ENCODE measurements at places on chromosomes 6 and 20. TPM values are rescaled to one million over a fixed set of nuclear protein-coding genes. Genes with fewer than 3 reads are reported as not detected.

MYBL2 gene
- 12.8 TPM for polyA plus RNA-seq

WFDC10B gene
- not detected for polyA plus RNA-seq

SLPI gene
- not detected for polyA plus RNA-seq

F13A1 gene
- polyA plus RNA-seq: 54.5 TPM

SNX9 gene
- polyA plus RNA-seq: 21.2 TPM

SPATA25 gene
- 9.2 TPM for polyA plus RNA-seq

TXLNB gene
- polyA plus RNA-seq: 128 TPM

LTV1 gene
- 34.6 TPM for polyA plus RNA-seq

FGD2 gene
- polyA plus RNA-seq: 5.7 TPM

DNA sequence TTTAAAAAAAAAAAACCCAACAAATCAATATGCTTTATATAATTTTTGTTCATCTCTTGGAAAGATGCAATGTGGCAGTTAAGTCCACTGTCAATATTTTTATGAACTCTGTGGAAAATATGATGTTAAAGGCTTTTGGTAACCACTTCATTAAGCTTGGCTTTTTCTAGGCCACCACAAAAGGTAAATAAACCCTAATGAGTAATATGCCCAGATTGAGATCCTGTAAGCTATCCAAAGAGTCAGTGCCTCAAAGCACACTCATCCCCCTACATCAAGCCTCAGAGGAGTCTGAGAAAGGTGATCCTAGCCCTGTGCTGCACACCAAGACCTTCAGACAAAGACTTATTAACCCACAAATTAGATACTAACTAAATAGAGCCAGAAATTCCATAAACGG is 121.1 kb downstream of the CDC5L start:
- no peak for DNase-seq

DNA sequence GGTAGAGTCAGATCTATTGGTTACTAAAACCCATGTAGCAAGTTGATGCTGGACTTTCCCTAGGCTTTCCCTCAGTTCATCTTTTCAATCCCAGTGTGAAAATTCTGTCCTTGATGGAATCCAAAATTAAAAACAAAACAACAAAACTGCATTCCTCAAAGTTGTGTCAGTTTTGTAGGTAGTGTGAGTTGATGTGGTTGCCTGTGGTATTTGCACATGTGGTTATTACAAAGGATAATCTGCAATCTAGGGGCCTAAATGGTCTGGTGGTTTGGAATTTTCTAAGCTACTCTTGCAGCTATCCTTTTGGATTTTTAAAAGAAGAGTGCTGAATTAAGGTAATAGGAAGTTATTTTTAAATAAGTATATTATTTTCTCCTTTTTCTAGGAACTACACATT is 132.2 kb upstream of the SCGN start:
- DNase-seq: no peak

- no peak for DNase-seq
These were observed 687 bp downstream of the SLC35A1 start for GRCh38 chr6:87473419-87473903.

GRCh38 chr20:10540636-10541493 is 105.8 kb downstream of the SLX4IP start:
- no peak for DNase-seq

- no peak for DNase-seq
These were observed 20.0 kb downstream of the SUN5 start for GRCh38 chr20:32984196-32984595.

DNA sequence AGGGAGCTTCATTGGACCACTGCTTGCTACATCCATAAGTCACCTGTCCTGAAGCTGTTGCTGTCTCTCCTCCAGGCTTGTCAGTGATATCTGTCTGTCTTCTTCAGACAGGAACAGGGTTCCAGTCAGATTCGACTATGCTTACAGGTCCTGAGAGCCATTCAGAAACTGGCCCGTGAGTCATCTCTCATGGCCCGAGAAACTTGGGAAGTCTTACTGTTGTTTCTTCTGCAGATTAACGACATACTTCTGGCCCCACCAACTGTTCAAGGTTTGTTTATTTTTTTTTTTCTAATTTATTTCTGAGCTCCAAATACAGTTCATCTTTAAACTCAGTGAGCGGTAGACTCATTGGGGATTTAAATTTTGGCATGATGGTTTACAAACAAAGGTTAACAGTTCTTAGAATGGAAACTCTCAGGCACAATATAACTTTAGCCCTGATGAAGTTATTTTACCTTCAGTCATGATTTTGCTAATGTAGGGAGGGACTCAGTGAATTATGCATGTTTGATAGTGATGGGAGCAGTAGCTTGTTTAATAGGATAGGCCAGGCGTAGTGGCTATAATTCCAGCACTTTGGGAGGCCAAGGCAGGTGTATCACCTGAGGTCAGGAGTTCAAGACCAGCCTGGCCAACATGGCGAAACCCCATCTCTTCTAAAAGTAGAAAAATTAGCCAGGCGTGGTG is 24.7 kb downstream of the RALGAPB start:
- DNase-seq: no peak

DNA sequence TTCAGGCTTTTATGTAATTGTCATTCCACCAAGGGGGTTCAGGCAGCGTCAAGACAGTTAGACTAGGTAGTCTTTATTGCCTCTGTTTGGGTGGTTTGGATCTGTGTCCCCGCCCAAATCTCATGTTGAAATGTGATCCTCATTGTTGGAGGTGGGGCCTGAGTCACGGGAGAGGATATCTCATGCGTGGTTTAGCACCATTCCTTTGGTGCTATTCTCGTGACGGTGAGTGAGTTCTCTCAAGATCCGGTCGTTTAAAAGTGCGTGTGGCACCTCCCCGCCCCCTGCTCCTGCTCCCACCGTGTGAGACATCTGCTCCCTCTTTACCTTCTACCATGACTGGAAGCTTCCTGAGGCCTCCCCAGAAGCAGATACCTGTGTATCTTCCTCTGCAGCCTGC is 51.3 kb upstream of the FOXC1 start:
- no peak for DNase-seq

DNA sequence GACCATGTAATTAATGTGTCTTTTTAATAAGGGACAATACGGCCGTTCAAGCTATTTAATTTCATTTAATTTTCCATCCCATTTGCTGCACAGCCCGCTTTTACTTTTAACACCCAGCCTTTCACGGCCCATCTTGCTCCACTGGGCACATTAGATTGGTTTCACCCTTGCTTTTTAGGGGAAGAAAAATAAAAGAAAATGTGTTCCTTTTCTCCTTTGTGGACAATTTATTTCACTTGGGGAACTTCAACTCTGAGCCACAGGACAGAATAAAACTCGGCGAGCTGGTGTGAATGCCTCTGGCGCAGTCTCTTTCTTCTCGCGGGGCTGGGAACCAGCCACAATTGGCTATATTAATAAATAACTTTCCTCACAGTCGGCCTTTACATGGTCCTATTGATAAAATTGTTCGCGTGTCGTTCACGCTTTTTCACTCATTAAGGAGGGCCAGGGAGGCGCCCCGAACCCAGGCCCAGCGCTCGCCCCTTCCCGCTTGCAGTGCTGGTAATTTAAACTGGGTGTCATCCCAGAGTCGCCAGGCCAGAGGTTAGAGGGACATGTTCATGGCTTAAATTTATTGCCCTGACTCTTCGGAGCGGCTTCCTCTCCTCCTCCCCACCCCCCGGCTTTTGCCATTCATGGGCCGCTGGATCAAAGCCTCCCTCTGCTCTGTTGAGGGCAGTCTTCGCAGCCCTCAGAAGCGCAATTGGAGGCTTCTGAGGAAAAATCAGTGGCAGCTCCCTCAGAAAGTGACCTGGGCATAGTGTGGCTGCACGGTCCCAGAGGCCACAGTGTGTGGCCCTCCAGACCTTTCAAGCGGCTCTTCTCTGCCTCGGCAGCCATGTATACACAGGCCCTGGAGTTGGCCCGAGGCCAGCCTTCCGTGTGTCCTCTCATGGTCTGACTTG is 2.2 kb upstream of the PRDM13 start:
- no peak for DNase-seq

- no peak for DNase-seq
These were observed 134.9 kb downstream of the SCML4 start for GRCh38 chr6:107689190-107689589.

- DNase-seq: no peak
These were observed 1.9 kb upstream of the ULBP1 start for GRCh38 chr6:149961728-149962425.

- DNase-seq: peak; percentile 70
These were observed 66.7 kb upstream of the TIAM2 start for GRCh38 chr6:154928325-154928922.

- no peak for DNase-seq
These were observed 93.8 kb upstream of the CD93 start for GRCh38 chr20:23179766-23180403.

- DNase-seq: no peak
These were observed 174.5 kb downstream of the MRPL14 start for GRCh38 chr6:43952746-43953145.

DNA sequence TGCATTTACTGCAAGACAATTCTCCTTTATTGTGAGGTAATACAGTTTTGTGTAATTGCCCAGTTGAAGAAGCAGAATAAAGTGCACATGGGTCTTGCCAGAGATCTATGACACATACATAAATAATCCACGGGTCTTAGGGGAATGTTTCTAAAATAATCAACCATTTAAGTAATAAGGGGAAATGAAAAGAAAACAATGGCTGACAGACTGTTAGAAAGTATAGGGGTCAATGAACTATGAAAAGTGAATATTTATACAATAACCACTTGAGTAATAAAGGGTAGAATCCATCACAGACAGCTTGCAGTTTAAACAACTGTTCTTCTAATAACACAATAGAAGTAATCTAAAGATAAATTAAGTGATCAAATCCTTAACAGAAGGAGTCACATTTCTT is 477.2 kb downstream of the EYS start:
- DNase-seq: no peak

- DNase-seq: no peak
These were observed 230.1 kb downstream of the PREX1 start for GRCh38 chr20:48597521-48598302.

GRCh38 chr6:144957236-144957937 is 672.3 kb downstream of the UTRN start:
- DNase-seq: no peak

GRCh38 chr20:47927944-47928343 is 142.7 kb upstream of the SULF2 start:
- DNase-seq: no peak

DNA sequence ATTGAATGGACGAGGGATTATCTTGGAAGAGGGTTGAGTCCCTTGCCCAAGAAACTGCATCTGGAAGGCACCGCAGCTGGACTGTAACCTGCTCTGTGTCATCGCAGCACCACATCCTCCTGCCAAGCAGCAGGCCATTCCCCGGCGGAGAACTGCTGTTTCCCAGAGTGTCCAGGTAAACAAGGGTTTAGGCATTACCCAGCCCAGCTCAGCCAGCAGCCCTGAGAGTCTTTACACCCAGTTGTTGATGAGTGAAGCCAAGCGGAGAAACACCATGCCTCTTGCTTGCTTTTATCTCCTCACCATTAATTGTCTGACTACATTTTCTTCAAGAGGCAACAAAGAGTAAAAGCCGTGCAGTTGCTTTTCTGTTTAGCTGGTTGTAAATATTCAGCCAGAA is 104.1 kb downstream of the CDH4 start:
- DNase-seq: no peak

DNA sequence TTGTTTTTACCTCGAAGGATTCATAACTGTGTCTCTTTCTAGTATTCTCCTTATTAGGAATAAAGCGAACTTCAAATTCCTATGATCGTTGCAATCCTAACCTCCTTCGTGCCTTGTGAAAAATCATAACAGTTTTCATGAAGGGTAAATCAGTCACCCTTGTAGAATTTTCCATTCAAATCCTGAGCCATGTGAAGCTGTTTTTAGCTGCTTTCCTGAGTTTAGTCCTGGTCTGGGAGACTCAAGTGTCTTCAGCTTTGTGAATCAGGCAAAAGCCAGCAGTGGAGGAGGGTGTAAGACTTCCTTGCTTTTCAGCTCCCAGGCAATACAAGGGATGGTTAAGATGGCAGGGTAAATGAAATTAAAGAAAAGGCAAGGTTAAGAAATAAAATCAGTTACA is 24.3 kb downstream of the GCNT2 start:
- no peak for DNase-seq

DNA sequence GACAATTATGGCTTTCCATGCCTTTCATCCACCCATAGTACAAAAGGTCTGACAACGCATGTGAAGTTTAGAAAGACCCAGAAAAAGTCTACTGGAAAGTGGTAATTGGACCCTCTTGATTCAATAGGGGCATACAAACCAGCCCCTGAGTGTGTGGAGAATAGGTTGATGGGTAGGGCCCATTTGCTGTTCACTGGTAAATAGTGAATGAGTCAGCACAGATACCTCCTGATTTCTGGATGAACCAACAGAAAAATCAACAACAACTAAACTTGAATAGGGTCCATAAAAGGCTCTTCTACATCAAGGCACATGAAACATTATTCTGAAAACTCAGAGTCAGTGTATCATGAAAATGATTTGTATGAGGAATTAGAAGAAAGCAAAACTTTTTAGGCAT is 235.4 kb upstream of the SLC35B3 start:
- no peak for DNase-seq

- no peak for DNase-seq
These were observed 585.3 kb upstream of the FLRT3 start for GRCh38 chr20:14922503-14923267.

- no peak for DNase-seq
These were observed 106.5 kb downstream of the LRFN2 start for GRCh38 chr6:40480678-40481077.

DNA sequence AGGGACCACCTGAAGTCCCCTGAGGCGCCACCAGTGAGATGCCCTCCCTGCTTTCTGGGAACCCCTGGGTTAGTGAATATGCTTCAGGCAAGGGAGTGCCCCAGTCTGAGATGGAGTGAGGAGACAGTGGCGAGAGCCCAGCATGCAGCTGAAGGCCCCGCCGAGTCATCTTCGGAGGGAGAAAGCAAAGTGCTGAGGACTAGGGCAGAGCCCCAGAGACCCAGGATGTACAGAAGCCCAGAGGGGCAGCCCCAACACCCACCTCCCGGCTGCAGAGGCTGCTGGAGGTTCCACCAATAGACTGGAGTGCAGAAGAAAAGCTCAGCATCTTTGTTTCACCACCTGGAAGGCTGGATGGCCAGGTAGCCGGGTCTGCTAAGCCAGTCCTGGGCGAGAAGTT is 14.1 kb downstream of the ANKRD60 start:
- no peak for DNase-seq

- no peak for DNase-seq
These were observed 212.0 kb upstream of the SGK1 start for GRCh38 chr6:134529921-134530320.

DNA sequence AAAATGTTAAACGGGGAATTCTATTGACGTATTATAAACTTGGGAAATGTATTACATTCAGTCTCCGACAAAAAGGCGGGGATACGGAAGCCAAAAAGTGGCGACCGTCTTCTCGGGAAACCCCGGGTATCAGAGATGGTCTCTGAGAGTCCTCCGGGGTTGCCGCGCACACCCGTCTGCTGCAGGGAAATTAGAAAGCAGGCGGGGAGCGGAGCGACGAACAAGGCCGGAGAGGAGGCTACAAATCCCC is 1.5 kb downstream of the SALL4 start:
- peak; percentile 40 for DNase-seq

Data from hindlimb muscle (tissue), 1 donor.